Cerebellar cortex (tissue), 1 donor: ENCODE measurements at places on chromosomes 7 and 10.

GRCh38 chr10:1287971-1288401, 231.8 kb downstream of the WDR37 start:
- DNase-seq = no peak

GRCh38 chr10:79335470-79336235, 11.6 kb upstream of the PPIF start:
- peak; percentile 58 for DNase-seq

GRCh38 chr7:121914676-121915279, 41.8 kb downstream of the PTPRZ1 start:
- DNase-seq = no peak

DNA sequence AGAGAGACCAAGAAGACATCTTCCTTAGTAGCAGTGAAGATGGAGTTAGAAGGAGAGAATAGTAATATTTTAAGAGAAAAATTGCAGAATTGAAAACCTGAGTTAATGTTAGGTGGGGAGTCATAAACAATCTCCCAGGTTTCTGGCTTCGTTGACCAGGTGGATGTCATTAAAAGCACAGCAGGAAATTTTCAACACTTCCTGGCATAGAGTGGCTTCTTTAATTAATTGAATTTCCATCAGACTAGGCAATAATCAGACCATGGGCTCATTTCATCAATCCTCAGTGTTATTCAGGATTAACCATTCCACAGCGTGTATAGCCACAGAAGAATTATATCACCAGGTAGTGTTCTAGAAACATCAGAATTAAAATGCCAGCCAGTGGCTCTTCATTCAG, 268.2 kb downstream of the CCDC3 start:
- DNase-seq = peak; percentile 55

- DNase-seq = no peak
Measured at GRCh38 chr10:30219971-30220751, 128.9 kb downstream of the MTPAP start.

GRCh38 chr10:120019568-120019967, 127.0 kb downstream of the SEC23IP start:
- DNase-seq = no peak

- no peak for DNase-seq
Measured at GRCh38 chr10:34217524-34217923, 597.6 kb downstream of the PARD3 start.
